ENCODE measurements at places on chromosomes 16 and 17. TPM values are rescaled to one million over a fixed set of nuclear protein-coding genes. Genes with fewer than 3 reads are reported as not detected.

- no peak for DNase-seq
These were observed 217.7 kb downstream of the CCDC182 start for GRCh38 chr17:57527221-57528057.

DNA sequence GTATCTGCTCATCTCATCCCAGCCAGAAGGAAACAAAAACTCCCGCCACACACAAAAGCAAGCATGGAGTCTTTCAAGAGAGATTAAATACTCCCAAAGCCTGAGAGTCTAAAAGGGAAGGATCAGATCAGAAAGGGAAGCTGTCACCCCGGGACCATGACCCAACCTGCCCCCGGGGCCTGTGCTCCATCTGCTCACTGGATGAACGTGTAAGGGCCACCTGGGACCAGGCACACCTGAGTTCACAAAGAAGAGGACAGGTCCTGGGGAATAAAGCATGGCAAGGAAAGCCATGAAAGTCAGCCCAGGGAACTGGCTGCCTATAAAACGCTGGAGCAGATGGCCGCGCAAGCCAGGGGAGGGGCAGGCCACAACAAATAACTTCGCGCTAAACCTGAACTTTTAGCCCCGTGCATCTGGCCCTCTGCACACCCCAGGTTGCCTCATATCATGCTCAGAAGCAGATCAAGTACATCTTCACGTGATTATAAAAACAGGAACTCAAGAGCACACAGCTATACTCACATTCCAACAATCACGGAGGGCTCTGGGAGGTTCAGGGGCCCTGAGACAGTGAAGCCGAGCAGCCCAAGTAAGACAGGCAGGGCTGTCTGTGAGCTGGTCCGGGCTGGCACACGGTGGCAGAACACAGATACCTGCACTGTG, 3.4 kb downstream of the TMEM11 start:
- DNase-seq, result no peak

GRCh38 chr17:38415250-38416194, 12.7 kb upstream of the ARHGAP23 start:
- no peak for DNase-seq

GRCh38 chr17:12318571-12319266, 298.0 kb downstream of the MAP2K4 start:
- no peak for DNase-seq

GRCh38 chr16:48542966-48543365, 67.0 kb downstream of the N4BP1 start:
- DNase-seq, result no peak

GRCh38 chr17:48530208-48530886, 464 bp downstream of the HOXB1 start:
- no peak for DNase-seq

DNA sequence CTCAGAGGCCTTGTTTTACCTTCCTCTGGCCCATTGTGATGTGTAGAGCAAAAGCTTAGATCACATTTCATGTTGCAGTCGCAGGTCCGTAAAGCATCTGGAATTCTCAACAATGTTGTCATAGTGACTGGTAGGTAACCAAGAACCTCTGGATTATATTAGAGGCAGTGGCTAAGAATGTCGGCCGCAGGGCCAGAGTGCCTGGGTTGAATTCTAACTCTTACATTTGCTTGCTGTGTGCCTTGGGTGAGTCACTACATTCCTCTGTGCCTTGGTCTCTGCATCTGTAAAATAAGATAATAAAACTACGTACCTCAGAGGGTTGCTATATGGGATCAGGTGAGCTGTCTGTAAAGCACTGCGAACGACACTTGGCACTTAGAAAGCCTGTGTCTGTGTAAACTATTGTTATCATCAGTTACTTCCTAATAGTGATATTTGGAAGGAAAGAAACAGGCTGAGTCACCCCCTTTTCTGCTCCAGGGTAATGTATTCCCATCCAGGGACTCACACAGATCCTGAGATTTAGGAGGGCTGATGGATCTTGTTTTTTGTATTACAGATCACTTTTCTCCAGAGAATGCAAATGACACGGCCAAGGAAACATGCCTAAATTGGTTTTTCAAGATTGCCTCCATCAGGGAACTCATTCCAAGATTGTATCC, 52.2 kb downstream of the VPS35L start:
- no peak for DNase-seq

DNA sequence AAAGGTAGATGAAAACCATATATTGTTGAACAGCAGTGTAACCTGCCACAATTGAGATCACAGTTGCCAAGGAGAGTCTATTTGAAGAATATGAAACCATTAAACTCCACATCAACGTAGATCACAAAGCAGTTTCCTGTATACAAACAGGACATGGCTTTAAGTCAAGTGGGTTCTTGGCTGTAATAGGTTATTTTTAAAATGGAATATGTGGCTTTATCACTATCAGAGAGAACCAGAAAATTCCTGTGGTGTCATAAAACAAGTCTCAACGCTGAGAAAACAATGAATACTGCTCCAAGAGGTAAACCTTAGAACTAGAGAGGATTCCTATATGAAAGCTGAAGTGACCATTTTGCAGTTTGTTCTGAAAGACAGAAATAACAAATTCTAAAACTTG, 999.7 kb downstream of the CDH11 start:
- no peak for DNase-seq

GRCh38 chr16:361872-362701, 8.3 kb downstream of the MRPL28 start:
- no peak for DNase-seq

- DNase-seq, result no peak
These were observed 5.7 kb downstream of the HOXB2 start for GRCh38 chr17:48539177-48539576.

GRCh38 chr17:4872786-4873185, 26.6 kb upstream of the C17orf107 start:
- DNase-seq, result no peak

DNA sequence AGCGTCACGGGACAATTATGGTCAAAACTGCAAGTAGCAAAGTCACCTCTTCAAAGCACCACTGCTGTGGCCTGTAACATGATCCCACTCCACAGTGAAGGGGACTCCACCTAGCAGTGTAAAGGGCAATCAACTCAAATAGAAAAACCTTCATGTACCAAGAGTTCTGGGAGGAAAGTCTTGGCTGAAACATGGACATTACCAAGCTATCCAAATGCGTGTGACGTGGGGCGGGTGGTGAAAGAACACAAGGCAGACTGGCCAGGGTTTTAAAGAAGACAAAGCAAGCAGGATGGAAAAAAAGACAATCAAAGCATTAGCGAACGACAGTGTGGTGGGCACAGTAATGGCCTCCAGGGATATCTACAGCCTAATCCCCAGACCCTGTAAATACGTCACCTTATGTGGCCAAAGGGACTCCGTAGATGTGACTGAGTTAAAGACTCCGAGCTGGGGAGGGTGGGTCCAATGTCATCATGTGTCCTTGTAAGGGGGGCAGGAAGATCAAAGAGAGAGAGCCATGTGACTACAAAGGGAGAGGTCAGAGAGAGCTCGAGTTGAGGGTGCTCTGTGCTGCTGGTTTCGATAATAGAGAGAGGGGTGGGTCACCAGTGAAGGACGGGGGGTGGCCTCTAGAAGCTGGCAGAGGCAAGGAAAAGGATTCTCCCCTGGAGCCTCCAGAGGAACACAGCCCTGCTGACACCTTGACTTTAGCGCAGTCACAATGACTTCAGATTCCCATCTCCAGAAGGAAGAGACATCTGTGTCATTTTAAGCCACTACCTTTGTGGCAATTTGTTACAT, 6.0 kb downstream of the HSDL1 start:
- DNase-seq, result no peak

- no peak for DNase-seq
These were observed 686.2 kb downstream of the KCNJ2 start for GRCh38 chr17:70855401-70856054.

DNA sequence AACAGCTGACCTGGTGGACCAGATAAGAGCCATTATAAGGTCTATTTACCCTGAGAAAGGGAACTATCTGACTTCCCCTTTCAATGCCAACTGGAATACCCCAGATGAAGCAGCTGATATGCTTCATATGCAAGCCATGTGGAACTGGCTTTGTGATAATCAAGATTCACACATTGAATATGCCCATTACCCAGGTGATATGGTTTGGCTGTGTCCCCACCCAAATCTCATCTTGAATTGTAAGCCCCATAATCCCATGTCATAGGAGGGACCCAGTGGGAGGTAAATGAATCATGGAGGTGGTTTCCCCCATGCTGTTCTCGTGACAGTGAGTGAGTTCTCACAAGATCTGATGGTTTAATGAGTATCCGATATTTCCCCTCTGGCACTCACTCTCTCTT, 42.1 kb downstream of the IKZF3 start:
- DNase-seq, result no peak

- DNase-seq, result no peak
These were observed 9.1 kb downstream of the SRL start for GRCh38 chr16:4232541-4233386.

The KRTAP4-5 gene
- not detected for polyA plus RNA-seq

The KATNIP gene
- 23.3 TPM for polyA plus RNA-seq

The CYB5B gene
- polyA plus RNA-seq, result 132 TPM

The CTRB2 gene
- polyA plus RNA-seq, result not detected

The KRTAP4-9 gene
- polyA plus RNA-seq, result not detected

The PYY gene
- 0.73 TPM for polyA plus RNA-seq

The SLC5A11 gene
- polyA plus RNA-seq, result 5.1 TPM

Measured in renal cortex interstitium (tissue), 15 donors.